Endothelial cell (in vitro differentiated cells): ENCODE measurements at places on chromosomes 3 and 15.
A peak's percentile ranks its signal among the peaks of the same experiment; 100 is the strongest.

DNA sequence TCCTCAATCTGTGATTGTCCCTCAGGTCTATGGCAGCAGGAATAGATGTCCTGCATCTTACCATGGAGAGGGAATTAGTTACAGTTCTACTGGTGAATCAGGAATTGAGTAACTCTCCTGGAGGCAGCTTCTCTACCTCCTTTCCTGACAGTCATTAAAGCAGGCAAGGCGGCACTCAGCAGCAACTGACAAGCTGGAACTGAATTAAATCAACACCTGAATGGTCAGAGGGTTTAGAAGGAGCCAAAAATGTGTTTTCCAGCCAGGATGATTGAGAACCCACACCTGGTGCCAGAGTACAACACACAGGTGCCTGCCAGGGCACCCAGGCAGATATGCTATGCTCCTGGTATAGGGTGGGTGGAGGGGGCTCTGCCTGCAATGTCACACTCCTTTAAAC lies 43.1 kb upstream of the TIPARP start:
- DNase-seq, result no peak

GRCh38 chr3:186075489-186075888 lies 33.4 kb downstream of the ETV5 start:
- no peak for DNase-seq

GRCh38 chr15:100429116-100429728 lies 87.4 kb upstream of the ADAMTS17 start:
- DNase-seq, result no peak

DNA sequence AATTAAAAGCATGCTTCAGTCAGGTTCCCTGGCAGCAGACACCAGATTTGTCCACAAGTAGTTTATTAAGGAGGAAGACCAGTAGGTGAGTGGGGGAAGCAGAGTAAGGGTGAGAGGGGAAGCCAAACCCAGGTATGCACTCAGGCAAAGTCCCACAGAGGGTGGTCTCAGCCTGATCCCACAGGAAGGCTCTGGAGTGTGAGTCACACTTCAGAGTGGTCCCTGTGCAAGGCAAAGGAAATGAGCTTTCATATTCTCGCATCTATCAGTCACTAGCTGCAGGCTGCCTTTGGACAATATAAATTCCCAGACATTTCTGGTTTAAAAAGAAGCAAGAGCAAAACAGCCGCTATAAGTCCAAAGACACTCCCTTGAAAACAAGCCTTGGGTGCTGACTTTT lies 78.5 kb downstream of the TRANK1 start:
- no peak for DNase-seq

GRCh38 chr15:36591536-36592411 lies 12.3 kb downstream of the CDIN1 start:
- DNase-seq, result no peak

DNA sequence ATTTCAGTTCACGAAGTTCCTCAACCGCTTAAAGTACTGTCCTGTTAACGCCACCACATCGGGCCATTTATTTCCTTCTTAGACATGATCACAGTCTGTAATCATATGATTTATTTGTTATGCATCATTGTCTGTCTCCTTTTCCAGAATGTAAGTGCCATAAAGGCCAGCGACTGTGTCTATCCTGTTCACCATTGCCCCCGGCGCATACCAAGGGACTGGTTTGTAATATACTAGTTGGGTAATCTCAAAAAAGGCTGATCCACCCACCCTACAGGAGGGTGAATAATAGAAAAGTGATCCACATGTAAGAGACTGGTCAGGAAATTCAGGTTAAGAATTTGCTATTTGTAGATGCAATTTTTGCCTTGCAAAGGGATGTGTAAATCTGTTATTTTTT lies 41.9 kb downstream of the SLC6A20 start:
- DNase-seq, result no peak

GRCh38 chr15:46768287-46768686 lies 949.0 kb upstream of the SEMA6D start:
- DNase-seq, result no peak

GRCh38 chr3:133712017-133712416 lies 34.2 kb upstream of the TF start:
- no peak for DNase-seq

DNA sequence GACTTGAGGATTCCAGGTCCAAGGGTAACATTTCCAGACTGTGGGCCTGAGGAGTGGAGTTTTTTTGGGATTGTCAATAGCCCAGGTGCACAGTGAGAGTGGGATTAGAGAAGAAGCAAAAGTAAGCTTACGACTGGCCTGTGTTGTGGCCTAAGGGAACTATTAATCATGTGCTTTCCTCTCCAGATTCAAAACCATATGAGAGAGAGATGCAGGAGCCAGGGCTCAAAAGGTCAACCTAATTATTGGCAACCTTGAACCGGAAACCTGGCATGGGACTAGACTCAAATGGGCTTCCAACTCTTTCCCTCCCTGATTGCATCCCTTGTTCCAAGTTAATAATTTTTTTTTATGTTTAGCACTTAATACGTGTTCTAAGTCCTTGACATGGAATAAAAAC lies 242.1 kb upstream of the THRB start:
- DNase-seq, result no peak

DNA sequence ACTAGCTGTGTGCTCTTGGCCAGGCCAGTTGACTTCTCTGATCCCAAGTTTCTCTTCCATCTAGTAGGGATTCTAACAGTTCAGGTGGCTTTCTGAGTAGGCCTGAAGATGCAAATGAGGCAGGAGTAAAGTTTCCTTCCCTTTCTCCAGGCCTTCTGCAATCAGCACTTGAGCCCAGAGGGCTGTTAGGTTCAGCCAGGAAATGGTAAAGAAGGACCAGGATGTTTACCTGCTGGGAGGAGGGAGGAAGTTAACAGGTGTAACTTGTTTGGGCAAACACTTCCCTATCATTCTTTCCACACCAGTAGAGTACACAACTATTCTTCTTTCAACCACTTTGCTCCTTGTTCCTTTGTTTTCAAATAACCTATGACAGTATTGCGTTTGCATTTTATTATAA lies 13.3 kb upstream of the TNFSF10 start:
- no peak for DNase-seq

GRCh38 chr3:188775412-188775811 lies 396.4 kb upstream of the TPRG1 start:
- DNase-seq, result no peak

DNA sequence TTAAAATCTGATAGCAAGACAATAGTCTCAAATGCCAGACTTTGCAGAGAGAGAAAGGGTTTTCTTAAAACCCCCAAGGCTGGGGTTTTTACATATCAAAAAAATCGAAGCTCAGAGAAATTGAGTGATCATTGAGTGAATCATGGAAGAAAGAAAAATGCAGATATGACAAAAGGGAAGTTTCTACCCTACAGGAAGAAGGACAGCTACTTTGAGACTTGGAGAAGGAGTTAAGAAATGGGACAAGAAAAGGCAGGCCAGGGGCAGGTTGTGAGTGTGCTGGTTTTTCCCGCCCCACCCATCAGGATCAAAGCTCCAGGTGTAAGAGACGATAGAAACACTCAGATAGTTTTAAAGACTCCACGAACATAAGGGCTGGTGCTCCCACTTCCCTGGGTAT lies 18.6 kb downstream of the TMEM158 start:
- no peak for DNase-seq

DNA sequence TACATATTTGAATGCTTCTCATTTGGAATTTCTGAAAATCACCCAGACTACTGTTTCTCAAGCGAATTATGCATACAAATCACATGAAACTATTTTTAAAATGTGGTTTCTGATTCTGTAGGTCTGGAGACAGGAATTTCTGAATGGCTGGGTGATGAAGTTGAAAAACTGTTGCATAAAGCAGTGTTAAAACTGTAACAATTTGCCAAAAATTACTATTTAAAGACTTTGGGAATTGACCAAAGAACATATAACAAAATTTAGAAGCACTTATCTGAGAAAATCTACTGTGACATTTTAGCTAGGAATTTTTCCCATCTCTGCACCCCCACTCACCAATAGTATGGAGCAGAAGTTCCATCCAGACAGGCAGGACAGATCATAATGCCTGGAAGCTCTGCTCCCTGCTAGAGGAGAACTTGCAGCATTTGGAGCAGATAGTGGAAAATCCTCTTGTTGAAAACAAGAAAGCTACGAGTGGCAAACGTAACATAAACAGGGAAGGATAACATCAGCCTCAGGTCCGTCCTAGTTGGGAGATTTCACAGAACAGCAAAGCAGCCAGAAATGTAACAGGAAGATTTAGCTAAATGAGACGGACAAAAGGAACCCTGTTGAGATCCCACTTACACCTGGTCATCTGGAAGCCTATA lies 132.3 kb upstream of the MCTP2 start:
- no peak for DNase-seq

DNA sequence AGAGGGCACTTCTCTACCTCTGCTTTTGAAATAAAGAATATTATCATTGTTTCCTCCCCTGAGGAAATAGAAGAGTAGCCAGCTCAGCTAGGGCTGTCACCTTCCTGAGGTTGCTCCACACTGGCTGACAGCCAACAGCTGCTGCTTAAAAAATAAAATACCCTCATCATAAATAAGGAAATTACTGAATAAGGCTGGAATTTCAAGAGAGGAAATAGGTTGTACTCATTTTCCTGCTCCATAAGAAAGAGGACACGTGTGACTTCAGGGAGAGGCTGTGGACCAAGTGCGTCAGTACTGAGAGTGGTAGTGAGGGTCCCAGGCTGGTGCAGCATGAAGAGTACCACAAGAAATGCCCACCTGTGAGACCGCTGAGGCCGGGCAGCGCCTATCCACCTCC lies 8.1 kb upstream of the C2CD4B start:
- no peak for DNase-seq

DNA sequence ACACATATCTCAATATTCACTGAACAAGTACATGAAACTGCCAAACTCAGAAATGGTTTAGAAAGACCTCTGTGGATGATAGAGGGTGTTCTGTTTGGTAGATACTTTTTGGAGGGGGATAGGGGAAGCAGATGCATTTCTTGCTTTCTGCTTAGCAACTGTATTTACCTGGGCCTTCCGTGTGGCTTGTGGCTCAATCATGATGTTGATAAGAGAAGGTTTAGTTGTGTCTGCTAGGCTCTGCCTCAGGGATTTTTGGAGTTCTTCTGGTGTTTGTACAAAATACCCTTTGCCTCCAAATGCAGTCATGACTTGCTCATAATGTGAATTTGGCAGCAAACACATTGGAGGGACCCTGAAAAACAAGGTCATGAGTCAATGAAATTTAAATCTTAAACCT lies 38.2 kb downstream of the HACL1 start:
- no peak for DNase-seq

GRCh38 chr15:23797747-23798446 lies 110.8 kb upstream of the NDN start:
- no peak for DNase-seq

- DNase-seq, result no peak
These were observed 254.5 kb upstream of the CFAP20DC start for GRCh38 chr3:59304296-59304695.

- peak; percentile 54 for DNase-seq
These were observed 45.0 kb upstream of the FGF12 start for GRCh38 chr3:192772240-192772894.

DNA sequence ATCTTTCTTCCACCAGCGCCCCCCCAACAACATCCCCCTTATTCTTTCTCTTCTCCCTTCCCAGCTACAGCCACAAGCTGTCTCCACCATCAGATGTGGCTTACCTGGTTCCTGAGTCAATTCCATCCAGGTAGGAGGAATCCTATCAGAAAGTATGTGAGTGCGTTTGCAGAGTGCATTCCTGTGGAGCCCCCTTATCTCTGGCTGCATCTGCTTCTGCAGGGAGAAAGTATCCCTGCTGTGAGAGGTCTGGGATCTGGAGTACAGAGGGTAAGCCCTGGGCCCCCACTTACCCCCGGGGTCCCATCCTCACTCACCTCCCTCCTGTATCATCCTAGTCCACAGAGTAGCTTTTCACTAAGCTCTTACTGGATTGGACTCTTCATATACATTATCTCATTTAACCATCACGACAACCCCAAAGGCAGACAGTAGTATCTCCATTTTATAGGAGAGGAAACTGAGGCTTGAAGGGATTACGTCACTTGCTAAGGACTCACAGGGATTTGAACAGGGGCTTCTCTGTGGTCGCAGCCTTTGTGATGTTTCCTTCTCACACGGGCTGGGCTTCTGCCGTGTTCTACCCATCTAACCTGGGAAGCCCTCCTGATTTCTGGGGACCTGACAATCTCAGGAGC lies 22.2 kb upstream of the MAGEF1 start:
- DNase-seq, result no peak

- no peak for DNase-seq
These were observed 1.2 kb upstream of the ZNF445 start for GRCh38 chr3:44478606-44479094.

GRCh38 chr3:153577059-153577736 lies 415.2 kb downstream of the RAP2B start:
- no peak for DNase-seq

DNA sequence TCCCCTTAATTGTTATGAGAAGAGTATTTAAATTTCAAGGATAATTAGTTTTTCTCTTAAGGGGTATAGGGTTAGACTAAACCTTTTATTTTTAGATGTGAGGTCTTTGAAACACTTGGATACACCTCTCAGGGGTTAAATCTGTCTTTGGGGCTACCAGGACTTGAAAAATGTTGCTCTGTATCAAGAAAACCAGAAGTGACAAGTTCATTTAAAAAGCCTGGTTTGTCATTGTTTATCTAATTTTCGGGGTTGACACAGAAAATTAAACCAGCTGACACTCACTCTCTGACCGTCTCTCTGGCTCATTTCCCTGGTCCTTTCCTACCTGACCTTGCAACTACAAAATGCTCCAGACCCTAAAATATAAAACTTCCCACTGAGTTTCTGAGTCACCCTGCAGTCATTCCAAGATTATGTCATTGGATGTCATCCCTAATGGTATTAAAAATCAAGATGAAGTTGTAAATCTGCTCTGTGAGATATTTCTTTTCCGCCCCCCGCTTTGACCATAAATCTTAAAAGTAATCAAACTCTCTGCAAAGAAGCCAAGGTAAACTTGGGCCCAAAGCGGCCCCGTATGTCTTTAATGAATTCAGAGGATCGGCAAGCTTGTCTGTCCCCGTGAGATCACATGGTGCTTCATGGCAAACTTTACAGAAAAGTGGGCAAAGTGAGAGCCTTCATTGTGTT lies 32.9 kb upstream of the SKOR1 start:
- no peak for DNase-seq
